Neural crest cell (in vitro differentiated cells): ENCODE measurements at places on chromosomes 3 and 15. TPM values are rescaled to one million over a fixed set of nuclear protein-coding genes. Genes with fewer than 3 reads are reported as not detected.

GRCh38 chr3:194284351-194284750 is 66.8 kb downstream of the CPN2 start:
- no peaks in the 10 kb centered on the region for H3K36me3 ChIP-seq
- H3K27me3 ChIP-seq, result peaks cover 56% of the 10 kb centered on the region
- no peak overlapping the region for H3K27ac ChIP-seq
- H3K4me1 ChIP-seq, result peaks cover 24% of the 10 kb centered on the region
- H3K4me3 ChIP-seq, result no peak overlapping the region

- H3K27me3 ChIP-seq, result no peaks in the 10 kb centered on the region
- H3K4me3 ChIP-seq, result no peak overlapping the region
- peaks cover 15% of the 10 kb centered on the region for H3K4me1 ChIP-seq
- no peak for DNase-seq
Observed at GRCh38 chr15:72495007-72495406, 20.9 kb downstream of the ARIH1 start.

DNA sequence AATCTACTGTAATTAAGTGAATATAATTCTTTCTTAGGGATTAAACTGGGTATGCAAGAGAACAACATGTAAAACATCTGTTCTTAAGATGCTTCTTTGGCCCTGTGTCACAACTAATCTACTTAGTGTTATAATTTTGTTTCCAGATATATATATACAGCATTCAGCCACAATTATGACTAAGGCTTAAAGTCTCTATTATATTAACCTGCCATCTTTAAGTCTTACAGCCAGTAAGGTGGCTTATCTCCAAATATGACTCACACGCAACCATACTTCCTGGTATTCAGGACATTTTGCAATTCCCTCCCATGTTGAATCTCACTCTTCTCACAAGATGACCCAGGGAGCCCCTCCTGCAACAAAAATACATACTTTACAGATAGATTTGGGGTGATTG is 6.6 kb upstream of the KBTBD8 start:
- H3K4me3 ChIP-seq, result no peak overlapping the region
- DNase-seq, result no peak
- no peaks in the 10 kb centered on the region for H3K36me3 ChIP-seq
- no peak overlapping the region for H3K27ac ChIP-seq
- peaks cover 11% of the 10 kb centered on the region for H3K4me1 ChIP-seq

Gene TTC21A
- 6.8 and 8.2 TPM in 2 replicates for total RNA-seq

Gene C3orf49
- not detected in 2 replicates for total RNA-seq

Gene LRRIQ4
- 0.12 and 0.16 TPM in 2 replicates for total RNA-seq
